NCI-H774 (cell line): ENCODE measurements at places on chromosomes 4 and X.

DNA sequence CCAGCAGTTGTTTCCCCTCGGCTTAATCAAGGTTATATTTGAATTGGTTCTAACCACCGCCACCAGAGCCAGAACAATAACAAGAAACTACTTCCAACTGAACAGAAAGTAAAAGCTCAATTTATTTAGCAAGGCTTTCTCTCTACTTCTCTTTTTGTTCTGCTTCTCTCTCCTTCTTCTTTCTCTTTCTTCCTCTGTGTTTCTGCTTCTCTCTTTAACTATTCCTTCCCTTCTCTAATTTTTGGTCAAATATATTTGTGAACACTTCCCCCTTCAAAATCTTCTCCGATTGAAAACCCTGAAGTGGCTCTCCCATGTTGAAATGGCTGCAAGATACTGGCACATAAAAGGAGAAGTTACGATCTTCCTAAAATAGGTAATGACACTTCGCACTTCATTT is 1195.9 kb upstream of the PRKX start:
- no peak for DNase-seq

DNA sequence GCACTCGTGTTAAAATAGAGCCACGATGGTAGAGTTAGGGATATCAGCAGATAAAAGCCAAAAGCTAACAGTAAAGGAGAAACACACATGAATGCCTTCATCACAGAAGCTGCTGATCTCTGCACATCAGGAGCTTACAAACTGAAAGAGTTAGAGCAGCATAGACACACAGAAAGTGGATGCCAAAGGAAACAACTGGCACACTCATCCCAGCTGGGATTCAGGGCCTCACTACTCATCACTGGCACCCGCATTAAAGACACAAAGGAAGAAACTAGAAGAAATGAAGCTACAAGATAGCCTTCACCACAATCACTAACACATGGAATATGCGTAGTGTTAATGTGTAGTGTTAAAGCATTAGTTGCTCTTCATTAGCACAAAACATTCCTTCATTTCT is 156.4 kb upstream of the TBL1X start:
- no peak for DNase-seq

DNA sequence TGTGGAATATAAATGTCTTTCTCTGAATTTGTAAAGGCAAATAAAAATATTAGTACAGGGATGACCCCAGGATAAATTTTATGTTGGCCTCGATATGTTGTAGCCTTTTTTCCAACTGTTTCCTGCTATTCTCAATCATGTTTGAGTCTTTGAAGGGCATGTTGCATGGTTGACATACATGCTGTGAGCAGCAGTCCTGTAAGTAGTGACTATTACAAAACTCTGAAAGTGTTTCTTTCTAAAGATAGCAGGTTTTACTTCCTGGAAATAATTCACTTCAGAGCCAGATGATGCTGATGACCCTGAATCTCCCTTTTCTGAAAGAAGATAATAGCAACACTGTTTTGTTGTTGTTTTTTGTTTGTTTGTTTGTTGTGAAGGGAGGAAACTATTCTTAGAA is 393.0 kb upstream of the GNPDA2 start:
- DNase-seq: no peak

- no peak for DNase-seq
Measured at GRCh38 chrX:68429216-68429615, 4.1 kb downstream of the OPHN1 start.
